ENCODE measurements at places on chromosomes 6 and 20.

- no peak for DNase-seq
Observed at GRCh38 chr20:38631155-38632022, 29.8 kb downstream of the ARHGAP40 start.

DNA sequence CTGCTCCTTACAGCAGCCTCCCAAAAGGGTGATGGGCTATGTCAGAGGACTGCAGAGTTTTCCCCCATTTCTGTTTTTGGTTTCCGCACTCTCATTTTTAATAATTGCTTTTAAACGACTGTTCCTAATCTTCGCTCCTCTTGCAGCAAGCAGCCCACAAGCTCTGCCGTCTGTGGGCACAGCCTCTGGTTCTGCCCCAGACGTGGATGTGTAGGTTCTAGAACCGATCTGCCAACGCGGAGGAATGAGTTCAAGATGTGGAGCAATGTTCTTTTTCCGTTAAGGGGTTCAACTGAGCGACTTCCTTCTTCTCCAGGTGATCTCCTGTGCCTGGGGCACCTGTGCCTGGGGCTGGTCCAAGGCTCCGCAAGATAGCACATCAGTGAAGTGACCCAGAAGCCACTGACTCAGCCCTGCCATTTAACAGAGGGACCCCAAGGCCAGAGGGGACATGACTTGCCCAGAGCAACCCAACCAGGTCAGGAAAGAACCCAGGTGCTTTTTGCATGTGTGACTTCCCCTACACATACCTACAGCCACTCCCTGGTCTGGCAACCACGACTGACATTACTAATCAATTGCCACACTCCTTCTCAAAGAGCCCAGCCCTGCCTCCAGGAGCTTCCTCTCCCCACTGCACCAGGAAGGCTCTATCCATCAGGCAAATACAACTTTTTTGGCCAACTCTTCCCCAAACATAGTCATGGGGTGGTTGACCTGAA lies 22.7 kb downstream of the PMEPA1 start:
- DNase-seq: no peak

- peak; percentile 10 for DNase-seq
Observed at GRCh38 chr6:32752580-32752979, 10.8 kb downstream of the HLA-DQB2 start.

DNA sequence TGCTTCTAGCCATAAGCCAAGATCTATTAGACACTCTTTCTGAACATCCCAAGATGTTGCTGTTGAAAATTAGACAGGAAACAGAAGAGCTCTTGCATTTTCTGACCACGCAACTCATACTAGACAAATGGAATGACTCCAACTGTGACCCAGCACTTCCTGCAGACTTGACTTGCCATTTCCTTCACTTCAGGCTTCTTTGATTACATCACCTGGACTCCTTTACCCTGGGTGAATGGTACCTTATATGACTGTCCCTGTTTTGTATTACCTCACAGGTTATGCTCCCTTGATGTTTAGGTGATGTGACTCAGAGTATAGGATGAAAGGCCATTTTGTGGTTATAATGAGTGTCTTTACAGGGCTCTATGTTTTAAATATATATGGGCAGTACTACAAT lies 236.1 kb downstream of the BMP2 start:
- no peak for DNase-seq

- DNase-seq: no peak
Observed at GRCh38 chr6:144574796-144575195, 289.7 kb downstream of the UTRN start.
